Epithelial cell of proximal tubule (primary cell): ENCODE measurements at places on chromosomes 4 and X.

- DNase-seq: no peak
These were observed at the start of gene TCEAL3 for GRCh38 chrX:103607364-103608305. Gene TCEAL3, plus strand, starts transcription at chrX:103607963. Its CDS starts 1,102 bp downstream, at chrX:103609065.

GRCh38 chr4:46390355-46391058 lies 579 bp upstream of the GABRA2 start:
- no peak for DNase-seq

DNA sequence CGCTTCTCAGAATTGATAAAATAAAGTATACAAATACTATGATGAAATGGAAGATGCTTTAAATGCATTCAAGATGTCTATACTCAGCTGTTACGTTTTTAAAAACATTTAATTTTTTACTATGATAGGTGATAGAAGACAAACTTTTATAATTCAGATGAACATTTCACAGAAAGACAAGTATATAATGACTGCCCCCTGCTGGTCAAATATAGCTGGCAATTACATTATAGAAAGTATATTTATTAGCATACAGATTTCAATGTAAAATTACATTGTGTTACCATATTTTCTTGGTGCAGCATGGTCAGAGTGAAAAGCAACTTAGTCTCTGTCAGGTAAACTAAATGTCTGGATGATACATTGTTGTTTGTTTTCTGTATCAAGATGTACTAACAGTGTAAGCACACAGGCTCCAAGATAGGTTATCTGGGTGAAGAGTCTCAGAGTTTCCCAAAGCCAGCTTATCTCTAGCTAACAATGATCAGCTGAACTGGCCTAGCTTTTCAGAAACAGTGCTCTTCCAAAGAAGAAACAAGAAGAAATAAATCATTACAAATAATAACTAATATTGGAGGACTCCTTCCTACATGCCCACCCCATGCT lies 54.1 kb downstream of the SRPX start:
- DNase-seq: no peak

GRCh38 chrX:131441033-131441432 lies 102.8 kb upstream of the OR13H1 start:
- DNase-seq: no peak

DNA sequence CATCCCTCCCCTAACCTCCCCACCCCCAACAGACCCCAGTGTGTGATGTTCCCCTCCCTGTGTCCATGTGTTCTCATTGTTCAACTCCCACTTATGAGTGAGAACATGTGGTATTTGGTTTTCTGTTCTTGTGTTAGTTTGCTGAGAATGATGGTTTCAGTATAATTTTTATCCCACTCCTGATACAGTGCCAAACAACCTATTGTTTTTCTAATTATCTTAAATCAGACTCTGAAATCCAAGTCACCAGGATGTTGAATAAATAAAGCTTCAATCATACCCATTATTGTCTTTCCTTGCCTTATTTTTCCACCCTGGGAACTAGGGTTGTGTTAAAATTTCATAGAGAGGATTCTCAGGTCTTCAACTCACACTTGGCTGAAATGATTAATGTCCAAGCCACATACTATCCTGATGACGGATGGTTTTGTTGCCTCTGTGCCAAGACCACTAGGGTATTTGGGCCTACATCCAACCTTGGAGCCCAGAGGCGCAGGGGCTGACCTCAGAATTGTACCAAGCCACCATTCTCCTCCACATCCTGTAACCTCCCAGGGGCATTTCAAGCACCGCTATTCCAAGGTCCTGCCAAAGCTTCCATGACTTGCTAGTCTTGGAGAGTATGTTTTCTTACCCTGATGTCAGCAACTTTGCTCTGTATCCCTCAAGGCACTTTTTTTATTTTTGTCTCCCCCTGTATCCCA lies 332.4 kb downstream of the ARHGAP24 start:
- peak; percentile 59 for DNase-seq

- no peak for DNase-seq
These were observed 5.8 kb downstream of the ATG4A start for GRCh38 chrX:108097380-108097779.

DNA sequence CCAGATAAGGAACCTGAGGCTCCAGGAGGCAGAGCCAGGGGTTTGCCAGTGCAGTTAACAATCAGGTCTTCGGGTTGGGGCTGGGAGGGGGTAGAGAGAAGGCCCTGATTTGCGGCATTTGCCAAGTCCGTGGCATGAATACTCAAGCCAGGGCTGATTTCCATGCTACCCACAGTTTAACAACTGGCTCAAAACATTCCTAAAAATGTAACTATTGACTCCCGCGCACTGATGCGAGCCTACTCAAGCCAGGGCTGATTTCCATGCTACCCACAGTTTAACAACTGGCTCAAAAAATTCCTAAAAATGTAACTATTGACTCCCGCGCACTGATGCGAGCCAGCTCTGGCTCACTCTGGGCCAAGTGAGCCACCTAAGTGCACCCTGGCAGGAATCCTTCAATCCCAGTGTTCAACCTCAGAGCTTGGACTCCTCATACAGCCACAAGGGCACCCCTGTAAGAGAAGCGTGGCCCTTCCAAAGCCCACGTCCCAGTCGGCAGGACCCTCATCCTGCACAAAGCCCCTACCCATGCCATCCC lies 75.6 kb downstream of the PPP2R2C start:
- DNase-seq: no peak

DNA sequence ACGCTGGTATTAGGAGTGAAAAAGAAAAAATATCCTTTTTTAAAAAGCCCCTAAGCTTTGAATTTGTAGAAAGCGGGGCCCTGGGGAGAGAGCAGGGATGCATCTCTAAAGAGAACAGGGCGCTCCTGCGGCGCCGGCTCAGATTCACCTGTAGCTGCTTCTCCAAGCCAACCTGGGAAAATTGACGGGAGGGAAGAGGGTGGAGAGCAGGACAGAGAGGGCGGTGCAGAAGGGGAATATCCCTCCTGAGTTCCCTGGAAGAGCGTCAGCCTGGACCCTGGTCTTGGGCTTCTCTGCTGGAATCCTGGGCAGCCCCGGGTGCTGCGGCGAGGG lies 776 bp upstream of the SOWAHD start:
- DNase-seq: no peak

DNA sequence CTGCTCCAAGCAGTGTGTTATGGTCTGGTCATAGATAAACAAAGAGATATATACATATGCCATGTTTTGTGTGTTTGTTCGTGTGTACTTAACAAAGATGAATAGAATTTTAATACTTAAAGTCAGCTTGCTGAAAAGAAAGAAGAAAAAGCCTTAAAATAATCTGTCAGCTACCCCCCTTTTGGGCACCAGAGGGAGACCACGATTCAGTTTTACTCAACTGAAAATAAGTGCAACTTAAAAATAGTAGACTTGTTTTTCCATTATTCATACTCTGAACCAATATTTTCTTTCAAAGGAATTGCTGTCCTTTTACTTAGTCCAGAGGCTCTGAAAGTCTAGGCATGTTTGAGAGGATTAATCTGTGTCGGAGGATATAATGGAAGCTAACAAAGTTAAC lies 181.7 kb upstream of the AGTR2 start:
- no peak for DNase-seq

DNA sequence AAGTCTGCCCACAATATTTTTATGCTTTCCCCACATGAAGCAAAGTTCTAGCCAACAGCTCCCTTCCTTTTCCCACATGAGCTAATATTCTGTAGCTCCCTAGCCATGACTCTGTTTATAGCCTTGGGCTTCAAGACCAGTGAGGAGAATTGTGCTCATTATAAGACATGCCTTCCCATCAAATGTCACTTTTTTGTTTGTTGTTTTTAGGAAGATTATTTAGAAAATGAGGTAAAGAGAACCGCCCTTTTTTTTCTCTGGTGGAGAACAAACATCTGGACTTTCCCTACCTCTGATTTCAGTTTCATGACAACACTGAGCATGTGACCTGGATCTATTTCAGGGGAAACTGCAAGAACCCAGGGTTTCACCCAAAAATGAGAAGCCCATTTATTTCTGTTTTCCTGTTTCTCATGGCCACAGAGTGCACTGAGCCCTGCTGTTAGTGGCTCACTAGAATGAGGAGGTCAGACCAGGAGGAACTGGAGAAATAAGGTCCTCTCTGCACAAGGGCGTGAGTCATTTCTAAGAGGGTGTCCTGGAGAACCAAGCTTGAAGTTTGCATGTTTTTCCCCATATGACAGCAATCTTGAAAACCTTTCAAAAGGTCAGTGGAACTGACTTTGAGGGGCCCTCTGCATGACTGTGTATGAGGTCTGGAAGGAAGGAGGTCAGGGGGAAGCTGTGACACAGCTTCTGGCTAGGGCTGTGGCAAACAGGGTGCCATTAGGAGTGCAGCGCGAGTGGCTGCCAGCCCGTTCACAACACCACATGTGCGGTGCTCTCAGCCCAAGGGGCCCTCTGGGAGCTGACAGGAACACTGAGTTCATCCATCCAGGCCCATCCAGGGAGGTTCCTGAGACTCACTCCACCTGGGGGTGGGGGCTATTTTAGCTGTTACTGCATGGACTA lies 55.2 kb downstream of the CHST7 start:
- DNase-seq: no peak

- DNase-seq: no peak
These were observed 22.9 kb upstream of the CLGN start for GRCh38 chr4:140450352-140450751.

DNA sequence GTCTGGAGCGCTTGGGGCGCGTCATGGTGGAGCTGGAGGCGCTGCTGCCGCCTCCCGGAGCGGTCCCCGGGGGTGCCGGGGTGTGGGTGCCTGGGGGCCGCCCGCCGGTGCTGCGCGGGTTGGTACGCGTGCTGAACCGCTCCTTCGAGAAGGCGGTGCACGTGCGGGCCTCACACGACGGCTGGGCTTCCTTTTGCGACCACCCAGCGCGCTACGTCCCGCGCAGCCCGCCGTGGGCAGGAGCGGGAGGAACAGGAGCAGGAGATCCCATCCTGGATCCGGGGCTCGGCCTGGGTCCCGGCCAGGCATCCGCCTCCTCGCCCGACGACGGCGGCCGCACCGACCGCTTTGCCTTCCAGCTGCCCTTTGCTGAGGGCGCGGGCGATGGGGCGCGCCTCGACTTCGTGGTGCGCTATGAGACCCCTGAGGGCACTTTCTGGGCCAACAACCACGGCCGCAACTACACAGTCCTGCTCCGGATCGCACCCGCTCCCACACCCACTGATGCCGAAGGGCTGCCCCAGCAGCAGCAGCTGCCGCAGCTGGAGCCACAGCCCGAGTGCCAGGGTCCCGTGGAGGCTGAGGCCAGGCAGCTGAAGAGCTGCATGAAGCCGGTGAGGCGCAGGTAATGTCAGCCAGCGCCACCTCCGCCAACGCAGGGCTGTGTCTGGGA lies 792 bp downstream of the PPP1R3F start:
- no peak for DNase-seq

GRCh38 chr4:122772311-122772710 lies 39.8 kb downstream of the BBS12 start:
- no peak for DNase-seq
